Epithelial cell of esophagus (primary cell): ENCODE measurements at places on chromosomes 16 and 17.

GRCh38 chr16:66845791-66846221 lies 1.6 kb downstream of the CA7 start:
- no peak for DNase-seq

GRCh38 chr17:13704333-13704732 lies 102.6 kb upstream of the HS3ST3A1 start:
- no peak for DNase-seq

- peak; percentile 73 for DNase-seq
These were observed 11.8 kb upstream of the TEKT1 start for GRCh38 chr17:6843241-6843880.

DNA sequence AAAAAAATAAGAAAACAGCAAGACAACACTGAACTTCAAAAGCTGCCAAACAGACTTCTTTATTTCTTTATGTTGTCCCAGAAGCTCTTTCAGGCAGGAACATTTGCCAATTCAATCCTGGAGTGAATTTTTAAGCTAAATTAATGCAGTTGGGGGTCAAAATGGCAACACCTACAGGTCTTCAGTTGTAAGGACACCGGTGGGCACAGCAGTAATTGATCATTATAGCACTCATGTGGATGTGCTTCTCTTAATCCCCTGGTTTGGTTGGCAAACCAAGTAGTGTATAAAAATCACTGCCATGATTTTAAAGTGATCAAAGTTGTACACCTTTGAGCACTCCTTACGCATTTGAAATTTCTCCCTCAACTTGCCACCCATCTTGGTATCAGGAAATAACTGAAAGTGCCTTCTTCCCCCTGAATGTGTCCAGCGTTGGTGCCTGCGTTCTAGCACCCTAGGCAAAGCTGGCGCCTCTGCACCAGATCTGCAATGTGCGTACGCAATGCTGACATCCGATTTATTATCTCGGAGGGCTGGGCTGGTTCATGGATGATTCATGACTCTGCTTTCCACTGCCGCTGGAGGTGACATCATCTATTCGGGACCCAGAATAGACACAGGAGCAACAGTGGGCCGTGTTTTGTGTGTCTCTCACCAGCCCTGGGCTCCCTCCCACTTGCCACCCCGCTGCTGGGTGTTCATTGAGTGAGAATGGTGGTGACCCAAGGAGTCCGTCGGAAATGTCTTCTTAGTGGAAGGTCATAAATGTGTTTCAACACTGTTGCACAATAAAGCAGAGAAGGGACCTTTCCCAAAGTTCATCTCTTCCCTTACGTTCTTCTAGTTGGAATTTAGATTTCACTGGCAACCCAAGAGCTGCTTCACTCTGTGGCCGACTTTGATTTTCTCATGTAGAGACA lies 203.4 kb downstream of the CCDC182 start:
- DNase-seq, result no peak

- no peak for DNase-seq
These were observed 215.8 kb downstream of the CDH8 start for GRCh38 chr16:61820398-61820797.

GRCh38 chr17:44782326-44782850 lies 23.6 kb downstream of the ADAM11 start:
- no peak for DNase-seq

- peak; percentile 66 for DNase-seq
These were observed 4.8 kb downstream of the ATP2A3 start for GRCh38 chr17:3959295-3959899.

- no peak for DNase-seq
These were observed 31.2 kb downstream of the GNA13 start for GRCh38 chr17:65025297-65025696.

DNA sequence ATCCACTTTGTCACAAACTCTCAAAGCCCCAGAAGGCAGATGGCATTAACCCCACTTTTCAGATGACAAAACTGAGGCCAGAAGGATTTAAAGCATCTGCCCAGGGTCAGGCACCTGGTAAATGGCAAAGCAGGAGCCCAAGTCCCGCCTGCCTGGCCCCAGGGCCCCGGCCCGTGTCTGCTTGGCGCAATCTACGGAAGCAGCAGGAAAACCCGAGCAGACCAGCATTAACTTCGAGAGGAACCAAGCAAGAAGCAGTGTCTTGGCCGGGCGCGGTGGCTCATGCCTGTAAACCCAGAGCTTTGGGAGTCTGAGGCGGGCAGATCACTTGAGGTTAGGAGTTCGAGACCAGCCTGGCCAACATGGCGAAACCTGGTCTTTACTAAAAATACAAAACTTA lies 21.6 kb downstream of the RTN4RL1 start:
- DNase-seq, result no peak

GRCh38 chr16:30368122-30368791 lies 2.0 kb downstream of the TBC1D10B start:
- DNase-seq, result peak; percentile 71

- DNase-seq, result peak; percentile 16
These were observed 46.9 kb upstream of the SIAH1 start for GRCh38 chr16:48432136-48432535.

DNA sequence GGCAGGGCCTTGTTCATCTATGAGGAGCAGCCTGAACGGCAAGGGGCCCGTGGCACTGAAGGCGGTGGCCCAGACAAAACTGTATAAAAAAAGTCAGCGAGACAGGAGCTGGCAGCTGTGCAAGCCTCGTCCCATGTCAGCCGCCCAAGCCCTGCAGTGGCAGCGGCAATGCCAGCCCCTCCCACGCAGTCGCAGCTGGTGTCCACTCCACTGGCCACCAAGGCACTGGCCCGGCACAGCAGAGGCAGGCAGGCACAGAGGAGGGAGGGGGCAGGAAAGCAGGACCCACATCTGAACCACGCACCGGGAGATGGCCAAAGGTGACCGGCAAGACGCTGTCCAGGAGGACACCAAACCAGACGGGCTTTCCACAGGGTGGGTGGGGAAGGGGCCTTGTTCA lies 15.9 kb upstream of the C16orf95 start:
- DNase-seq, result no peak

- DNase-seq, result no peak
These were observed 30.0 kb downstream of the AXIN2 start for GRCh38 chr17:65531256-65532100.

DNA sequence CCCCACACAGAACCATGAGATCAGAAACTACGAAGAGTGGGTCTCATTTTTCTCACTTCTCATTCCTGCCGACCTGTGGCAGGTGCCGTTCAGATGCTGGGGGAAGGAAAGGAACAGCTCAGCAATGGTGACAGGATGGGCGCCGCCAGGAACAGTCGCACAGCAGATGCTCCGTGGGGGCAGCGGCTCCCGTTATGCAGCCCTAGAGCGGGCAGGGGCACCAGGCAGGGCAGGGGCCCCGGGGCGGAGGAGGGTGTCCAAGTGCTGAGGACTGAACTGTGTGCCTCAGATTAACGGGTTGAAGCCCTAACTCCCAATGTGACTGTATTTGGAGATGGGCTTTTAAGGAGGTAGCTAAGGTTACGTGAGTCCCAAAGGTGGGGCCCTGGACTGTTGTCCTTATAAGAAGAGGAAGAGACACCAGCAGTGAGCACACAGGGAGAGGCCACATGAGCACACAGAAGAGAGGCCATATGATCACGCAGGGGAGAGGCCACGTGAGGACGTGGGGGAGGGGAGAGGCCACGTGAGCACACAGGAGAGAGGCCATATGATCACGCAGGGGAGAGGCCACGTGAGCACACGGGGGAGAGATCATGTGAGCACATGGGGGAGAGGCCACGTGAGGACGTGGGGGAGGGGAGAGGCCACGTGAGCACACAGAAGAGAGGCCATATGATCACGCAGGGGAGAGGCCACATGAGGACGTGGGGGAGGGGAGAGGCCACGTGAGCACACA lies 95.7 kb upstream of the METRNL start:
- DNase-seq, result no peak

DNA sequence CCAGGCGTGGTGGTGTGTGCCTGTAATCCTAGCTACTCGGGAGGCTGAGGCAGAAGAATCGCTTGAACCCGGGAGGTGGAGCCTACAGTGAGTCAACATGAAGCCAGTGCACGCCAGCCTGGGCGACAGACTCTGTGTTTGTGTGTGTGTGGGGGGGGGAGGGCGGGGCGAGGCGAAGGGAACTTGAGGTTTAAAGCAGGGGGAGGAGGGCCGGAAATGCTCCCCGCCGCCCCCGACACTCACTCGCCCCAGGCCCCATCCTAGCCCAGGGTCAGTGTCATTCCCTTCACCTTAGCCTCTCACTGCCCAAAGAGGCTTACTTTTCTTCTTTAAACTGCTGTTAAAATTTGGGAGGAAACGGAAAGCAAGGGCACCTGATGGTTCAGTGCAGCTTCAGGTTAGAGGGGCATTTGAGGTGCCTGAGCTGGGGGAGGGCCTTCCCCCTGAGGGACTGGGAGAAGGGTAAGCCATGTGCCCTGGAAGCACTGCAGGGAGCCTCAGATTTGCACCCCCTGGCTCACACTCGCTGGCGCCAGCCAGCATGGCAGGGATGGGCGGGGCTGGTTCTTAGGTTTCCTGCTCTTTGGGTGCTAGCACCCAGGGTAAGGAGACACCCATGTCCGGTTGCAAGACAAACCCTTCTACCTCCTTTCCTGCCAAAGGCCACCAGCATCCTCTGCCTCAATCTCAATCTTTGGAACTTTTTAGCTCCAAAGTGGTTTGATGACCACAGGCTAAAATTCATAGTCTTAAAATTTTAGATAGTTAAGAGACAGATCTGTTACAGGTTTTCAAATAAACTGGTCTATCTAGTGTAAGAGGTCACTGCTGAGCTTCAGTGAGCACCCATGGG lies 2.2 kb upstream of the LIMD2 start:
- no peak for DNase-seq

DNA sequence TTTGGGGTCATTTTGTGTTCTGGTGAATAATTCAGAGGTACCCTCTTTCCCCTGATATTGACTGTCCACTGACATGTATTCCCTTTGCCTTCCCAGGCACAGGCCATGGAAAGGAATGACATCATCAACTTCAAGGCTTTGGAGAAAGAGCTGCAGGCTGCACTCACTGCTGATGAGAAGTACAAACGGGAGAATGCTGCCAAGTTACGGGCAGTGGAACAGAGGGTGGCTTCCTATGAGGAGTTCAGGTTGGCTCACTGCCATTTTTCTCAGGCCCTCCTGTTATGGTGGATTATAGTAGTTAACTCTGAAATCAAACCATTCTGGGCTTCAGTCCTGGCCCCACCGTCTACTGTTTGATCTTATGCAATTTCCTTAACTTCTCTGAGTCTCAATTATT lies 1.6 kb upstream of the EFTUD2 start:
- DNase-seq, result peak; percentile 74

DNA sequence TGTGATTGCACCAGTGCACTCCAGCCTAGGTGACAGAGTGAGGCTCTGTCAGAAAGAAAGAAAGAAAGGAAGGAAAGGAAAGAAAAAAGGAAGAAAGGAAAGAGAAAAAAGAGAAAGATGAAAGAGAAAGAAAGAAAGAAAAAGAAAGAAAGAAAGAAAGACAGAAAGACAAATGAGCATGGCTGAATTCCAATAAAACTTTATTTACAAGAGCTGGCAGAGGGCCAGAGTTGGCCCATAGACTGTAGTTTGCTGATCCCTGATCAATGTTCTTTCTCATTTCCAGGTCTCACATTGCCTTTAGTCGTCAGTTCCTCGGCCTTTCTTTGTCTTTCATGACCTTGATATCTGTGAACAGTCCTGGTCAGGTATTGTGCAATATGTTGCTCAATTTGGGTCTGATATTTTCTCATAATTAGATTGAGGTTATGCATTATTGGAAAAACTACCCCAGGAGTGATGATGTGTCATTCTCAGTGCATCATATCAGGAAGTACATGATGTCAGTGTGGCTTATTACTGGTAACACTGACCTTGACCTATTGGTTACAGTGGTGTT lies 68.5 kb upstream of the MED9 start:
- DNase-seq, result peak; percentile 67

- no peak for DNase-seq
These were observed 3.6 kb downstream of the EVI2B start for GRCh38 chr17:31310260-31310659.

- no peak for DNase-seq
These were observed 403.0 kb upstream of the ASIC2 start for GRCh38 chr17:33696102-33696501.

- DNase-seq, result no peak
These were observed 1.6 kb downstream of the KCNH4 start for GRCh38 chr17:42179335-42179734.

DNA sequence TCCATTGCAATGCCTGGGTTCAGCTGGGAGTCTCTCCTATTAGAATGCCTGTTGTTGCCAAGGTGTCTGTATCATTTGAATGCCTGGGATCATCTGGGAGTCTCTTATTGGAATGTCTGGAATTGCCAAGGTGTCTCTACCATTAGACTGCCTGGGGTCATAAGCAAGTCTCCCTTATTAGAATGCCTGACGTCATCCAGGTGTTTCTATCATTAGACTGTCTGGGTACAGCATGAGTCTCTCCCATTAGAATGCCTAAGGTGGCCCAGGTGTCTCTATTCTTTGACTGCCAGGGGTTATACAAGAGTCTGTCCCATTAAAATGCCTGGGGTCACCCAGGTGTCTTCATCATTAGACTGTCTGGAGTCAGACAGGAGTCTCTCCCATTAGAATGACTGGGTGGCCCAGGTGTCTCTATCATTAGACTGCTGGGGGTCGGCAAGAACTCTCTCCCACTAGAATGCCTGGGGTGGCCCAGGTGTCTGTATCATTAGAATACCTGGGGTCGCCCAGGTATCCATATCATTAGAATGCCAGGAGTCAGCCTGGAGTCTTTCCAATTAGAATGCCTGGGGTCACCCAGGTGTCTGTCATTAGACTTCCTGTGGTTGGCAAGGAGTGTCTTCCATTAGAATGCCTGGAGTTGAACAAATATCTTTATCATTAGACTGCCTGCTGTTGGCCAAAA lies 2274.0 kb downstream of the TP53TG3F start:
- no peak for DNase-seq

- DNase-seq, result no peak
These were observed 77.4 kb downstream of the CBLN1 start for GRCh38 chr16:49204191-49204590.

GRCh38 chr16:17454162-17454730 lies 16.5 kb downstream of the XYLT1 start:
- no peak for DNase-seq

GRCh38 chr17:63840591-63841349 lies 1.7 kb downstream of the SMARCD2 start:
- DNase-seq, result no peak

- DNase-seq, result peak; percentile 44
These were observed 15.3 kb upstream of the TNS4 start for GRCh38 chr17:40516581-40517285.
